CD8-positive, alpha-beta memory T cell (primary cell): ENCODE measurements at places on chromosomes 7 and 10. TPM values are rescaled to one million over a fixed set of nuclear protein-coding genes. Genes with fewer than 3 reads are reported as not detected.

DNA sequence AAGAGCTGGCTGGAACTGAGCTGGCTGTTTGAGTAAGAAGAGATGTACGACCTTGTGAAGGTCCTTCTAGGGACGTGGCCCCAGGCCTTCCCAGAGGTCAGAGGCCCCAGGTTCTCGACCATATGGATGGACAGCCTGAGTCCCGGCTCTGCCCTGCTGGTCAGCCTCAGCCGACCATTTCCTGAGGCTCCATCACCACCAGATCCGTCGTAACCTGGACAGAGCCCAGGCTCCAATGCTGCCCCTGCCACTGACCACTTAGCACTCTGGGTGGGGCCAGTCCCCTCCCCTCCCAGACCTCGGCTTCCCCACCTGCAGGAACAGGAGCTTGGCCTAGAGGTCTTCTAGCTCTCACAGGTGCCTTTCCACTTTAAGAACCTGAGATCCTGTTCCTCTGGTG, 10.6 kb upstream of the INMT start:
- DNase-seq: no peak

DNA sequence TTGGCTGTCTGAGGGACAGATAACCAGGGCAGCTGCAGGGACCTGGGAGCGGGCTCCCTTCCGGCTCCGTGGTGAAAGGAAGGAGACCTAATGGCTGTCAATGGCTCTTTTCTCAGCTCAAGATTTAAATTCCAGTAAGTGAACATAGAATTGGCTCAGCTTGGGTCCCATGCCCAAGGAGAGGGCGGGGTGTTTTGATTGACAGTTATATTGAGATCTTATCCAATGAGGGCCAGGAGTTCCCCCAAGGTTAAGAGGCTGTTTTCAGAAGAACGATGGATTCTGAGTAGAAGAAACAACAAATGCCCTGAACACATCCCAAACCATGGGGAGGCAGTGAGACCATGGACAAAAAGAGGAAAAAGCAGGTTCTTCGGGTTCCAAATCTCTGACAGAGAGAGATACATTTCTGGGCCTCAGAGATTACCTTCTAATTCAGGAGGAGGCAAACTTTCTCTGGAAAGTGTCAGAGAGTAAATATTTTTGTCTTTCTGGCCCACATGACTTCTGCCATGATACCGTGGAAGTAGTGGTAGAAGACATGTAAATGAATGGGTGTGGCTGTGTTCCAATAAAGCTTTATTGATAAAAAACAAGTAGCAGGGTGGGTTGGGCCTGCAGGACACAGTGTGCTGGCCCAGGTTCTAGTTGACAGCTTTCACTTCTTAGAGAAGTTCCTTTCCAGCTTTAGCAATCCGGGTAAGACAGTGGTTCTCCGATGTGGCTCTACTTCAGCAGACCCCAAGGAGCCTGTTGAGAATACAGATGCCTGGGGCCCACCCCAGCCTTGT, 219.6 kb downstream of the RPS24 start:
- no peak for DNase-seq

- no peak for DNase-seq
Observed at GRCh38 chr7:139718141-139718540, 59.7 kb downstream of the HIPK2 start.

GRCh38 chr7:41855798-41856197, 152.9 kb upstream of the INHBA start:
- DNase-seq: no peak

GRCh38 chr7:150897502-150898474, 45.5 kb downstream of the AOC1 start:
- DNase-seq: no peak

DNA sequence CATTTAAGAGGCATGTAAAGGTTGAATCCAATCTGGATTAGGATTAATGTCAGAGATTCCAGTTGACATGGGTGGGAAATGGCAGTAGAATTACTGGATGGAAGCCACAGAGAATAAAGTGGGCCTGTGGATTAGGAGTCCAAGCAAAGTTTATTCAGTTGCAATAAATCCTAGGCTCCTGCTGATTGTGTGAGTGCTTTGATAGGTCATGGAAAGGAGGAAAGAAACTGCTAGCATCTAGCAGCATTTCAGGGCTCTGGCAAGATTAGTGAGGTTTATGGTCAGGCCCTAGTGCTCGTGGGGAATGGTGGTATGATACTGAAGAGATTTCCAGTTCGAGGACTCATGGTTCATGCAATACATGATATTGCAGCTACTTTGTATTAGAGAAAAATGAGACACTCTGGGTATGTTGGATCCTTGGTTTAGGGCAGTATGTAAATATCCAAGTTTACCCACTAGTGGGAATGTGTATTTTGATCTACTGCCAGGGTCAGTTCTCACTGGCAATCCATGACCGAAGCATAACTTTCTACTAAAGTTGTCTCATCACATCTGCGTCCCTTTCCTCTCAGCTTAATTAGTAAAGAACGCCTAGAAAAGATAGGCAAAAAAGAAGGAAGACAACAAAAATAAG, 235.0 kb downstream of the SUGCT start:
- DNase-seq: no peak

- DNase-seq: no peak
Observed at GRCh38 chr10:116947841-116948529, 57.0 kb downstream of the SHTN1 start.

- no peak for DNase-seq
Observed at GRCh38 chr10:32204606-32205005, 142.4 kb downstream of the EPC1 start.

DNA sequence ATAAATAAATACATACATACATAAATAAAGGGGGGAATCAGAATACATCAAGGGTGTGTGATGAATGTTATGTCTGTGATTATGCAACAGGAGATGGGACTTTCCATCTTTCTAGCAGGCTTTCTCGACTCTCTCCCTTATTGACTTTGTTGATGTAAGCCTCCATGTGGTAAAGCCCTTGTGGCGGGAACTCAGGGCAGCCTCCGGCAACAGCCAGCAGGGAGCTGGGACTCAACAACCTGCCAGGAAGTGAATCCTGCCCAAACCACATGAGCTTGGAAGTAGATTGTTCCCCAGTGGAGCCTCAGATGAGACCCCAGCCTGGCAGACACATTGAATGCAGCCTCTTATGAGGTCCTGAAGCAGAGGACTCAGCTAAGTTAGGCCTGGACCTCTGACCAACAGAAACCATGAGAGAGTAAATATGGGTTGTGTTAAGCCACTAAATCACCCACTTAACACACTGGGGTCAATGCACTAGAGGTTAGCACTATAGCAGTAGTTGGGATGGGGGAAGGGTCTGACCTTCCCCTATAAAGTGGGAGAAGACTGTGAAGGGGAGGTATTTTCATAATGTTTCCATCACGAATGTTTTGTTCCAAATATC, 104.0 kb downstream of the JCAD start:
- DNase-seq: no peak

GRCh38 chr7:16933296-16934279, 51.8 kb upstream of the AGR3 start:
- DNase-seq: no peak

GRCh38 chr10:114083040-114083439, 39.4 kb downstream of the ADRB1 start:
- DNase-seq: no peak

GRCh38 chr7:2248984-2249694, 7.1 kb downstream of the NUDT1 start:
- no peak for DNase-seq

DNA sequence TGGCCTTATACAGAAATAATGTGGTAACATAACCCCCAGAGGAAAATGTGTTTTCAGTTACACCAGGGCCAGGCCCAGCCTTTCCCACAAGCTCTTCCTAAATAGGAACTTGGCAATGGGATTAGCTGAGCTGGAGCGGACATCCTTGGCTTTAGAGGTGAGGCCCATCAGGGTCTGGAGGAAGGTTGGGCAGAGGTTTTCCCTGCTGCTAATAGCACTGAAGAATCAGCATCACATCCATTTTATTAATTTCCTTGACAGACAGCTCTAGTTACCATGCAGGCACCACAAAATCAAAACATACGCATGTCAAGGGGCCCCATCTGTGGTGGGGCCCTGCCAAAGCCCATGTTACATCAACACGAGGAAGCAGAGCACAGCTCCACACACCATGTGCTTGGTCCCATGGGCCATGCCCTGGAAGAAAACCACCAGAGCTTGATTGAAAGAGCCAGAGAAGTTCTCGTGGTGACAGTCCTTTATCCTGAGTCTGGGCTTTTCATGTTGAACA, 566.6 kb downstream of the KCNMA1 start:
- no peak for DNase-seq

GRCh38 chr7:4958477-4959301, at the start of gene MMD2:
Gene MMD2 (minus strand): TSS chr7:4959187. CDS start chr7:4959017, 170 bp downstream.
- DNase-seq: no peak

DNA sequence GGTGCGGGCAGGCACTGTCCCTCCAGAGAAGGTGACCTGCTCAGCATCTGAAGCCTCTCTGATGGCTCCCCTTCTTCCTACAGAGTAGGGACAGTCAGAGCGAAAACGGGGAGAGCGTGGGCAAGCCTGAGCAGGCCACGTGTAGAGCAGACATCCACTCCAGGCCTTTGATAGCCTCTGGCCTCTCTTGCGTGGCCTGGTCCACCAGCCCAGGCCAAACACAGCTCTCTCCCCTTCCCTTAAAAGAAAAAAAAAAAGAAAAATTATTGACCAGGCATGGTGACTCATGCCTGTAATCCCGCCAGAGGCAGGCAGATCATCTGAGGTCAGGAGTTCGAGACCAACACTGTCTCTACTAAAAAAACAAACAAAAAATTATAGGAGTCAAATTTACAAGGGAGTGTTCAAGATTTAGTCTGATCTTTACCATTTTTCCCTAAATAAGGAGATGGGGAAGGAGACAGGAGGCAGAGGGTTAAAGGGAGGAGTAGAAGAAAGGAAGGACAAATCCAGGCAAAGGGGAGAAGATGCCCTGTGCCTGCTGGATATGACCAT, 84.8 kb downstream of the PLXNA4 start:
- DNase-seq: no peak

Gene ENKUR
- total RNA-seq: not detected

Gene ANKRD7
- 0.64 TPM for total RNA-seq

Gene OLAH
- total RNA-seq: not detected

Gene CRYGN
- not detected for total RNA-seq

Gene INHBA
- not detected for total RNA-seq

Gene PPA1
- total RNA-seq: 358 TPM

Gene METTL27
- total RNA-seq: not detected
